Left ventricle myocardium inferior (tissue), 1 donor: ENCODE measurements at places on chromosomes 6 and 20. TPM values are rescaled to one million over a fixed set of nuclear protein-coding genes. Genes with fewer than 3 reads are reported as not detected.

Gene BANF2
- total RNA-seq, result not detected

Gene DNAJC5
- total RNA-seq, result 42.8 TPM

Gene ADGB
- not detected for total RNA-seq

Gene GTSF1L
- total RNA-seq, result not detected

Gene TINAG
- 0.41 TPM for total RNA-seq

Gene BTNL2
- total RNA-seq, result not detected

Gene OPRL1
- 0.52 TPM for total RNA-seq

Gene CDH4
- 0.05 TPM for total RNA-seq

Gene ASIP
- total RNA-seq, result 32.6 TPM

Gene ABHD16B
- total RNA-seq, result not detected

Gene SLC13A3
- 0.30 TPM for total RNA-seq

Gene RBM38
- total RNA-seq, result 75.5 TPM

Gene SNAI1
- total RNA-seq, result 0.69 TPM

Gene NHLRC1
- total RNA-seq, result 1.1 TPM

Gene GPLD1
- total RNA-seq, result 0.71 TPM

Gene SPTLC3
- 9.0 TPM for total RNA-seq

Gene L3MBTL1
- total RNA-seq, result 4.0 TPM

Gene MAP7
- 3.1 TPM for total RNA-seq

Gene DEF6
- total RNA-seq, result 1.0 TPM

Gene RHAG
- 0.44 TPM for total RNA-seq

Gene PLA2G7
- total RNA-seq, result 0.16 TPM

Gene TRIM26
- total RNA-seq, result 19.9 TPM

Gene CD24
- 0.71 TPM for total RNA-seq

Gene CALHM4
- total RNA-seq, result not detected

Gene CST5
- not detected for total RNA-seq

Gene LIME1
- total RNA-seq, result 3.4 TPM

Gene CTAGE9
- total RNA-seq, result not detected

Gene SIRPD
- not detected for total RNA-seq

Gene PSMB9
- 13.4 TPM for total RNA-seq

Gene CD109
- total RNA-seq, result 9.1 TPM

Gene SIGLEC1
- 6.4 TPM for total RNA-seq

Gene NOL7
- 46.9 TPM for total RNA-seq

Gene LPA
- not detected for total RNA-seq

Gene SLC17A1
- not detected for total RNA-seq

Gene SPATS1
- total RNA-seq, result not detected

Gene ATXN1
- 41.5 TPM for total RNA-seq

Gene DUSP22
- 48.0 TPM for total RNA-seq

Gene ECT2L
- 1.6 TPM for total RNA-seq

Gene VSX1
- total RNA-seq, result 0.33 TPM
